NCI-H187 (cell line): ENCODE measurements at places on chromosomes 6 and 20.

- no peak for DNase-seq
Observed at GRCh38 chr6:114153448-114153847, 182.5 kb upstream of the HDAC2 start.

GRCh38 chr6:31920811-31921210 lies 6.7 kb upstream of the C2 start:
- DNase-seq: no peak

GRCh38 chr6:70363741-70364493 lies 49.4 kb upstream of the FAM135A start:
- DNase-seq: no peak

DNA sequence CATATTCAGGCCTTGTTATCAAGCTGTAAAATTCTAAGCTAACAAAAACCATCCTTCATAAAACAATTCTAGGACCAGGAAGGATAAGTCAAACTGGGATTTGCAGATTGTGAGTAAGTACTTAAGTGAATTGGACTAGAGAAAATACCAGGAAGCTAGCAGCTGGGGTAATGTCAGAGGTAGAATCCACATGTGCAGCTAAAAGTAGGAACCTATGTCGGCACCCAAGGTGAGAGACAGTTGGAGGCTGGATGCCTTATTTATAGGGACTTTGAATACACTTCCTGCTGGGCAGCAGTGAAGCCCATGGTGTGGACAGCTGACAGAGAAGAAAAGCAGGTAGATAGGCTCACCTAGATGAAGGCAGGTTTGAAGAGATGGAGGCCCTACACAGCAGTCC lies 127.3 kb downstream of the FLRT3 start:
- no peak for DNase-seq

DNA sequence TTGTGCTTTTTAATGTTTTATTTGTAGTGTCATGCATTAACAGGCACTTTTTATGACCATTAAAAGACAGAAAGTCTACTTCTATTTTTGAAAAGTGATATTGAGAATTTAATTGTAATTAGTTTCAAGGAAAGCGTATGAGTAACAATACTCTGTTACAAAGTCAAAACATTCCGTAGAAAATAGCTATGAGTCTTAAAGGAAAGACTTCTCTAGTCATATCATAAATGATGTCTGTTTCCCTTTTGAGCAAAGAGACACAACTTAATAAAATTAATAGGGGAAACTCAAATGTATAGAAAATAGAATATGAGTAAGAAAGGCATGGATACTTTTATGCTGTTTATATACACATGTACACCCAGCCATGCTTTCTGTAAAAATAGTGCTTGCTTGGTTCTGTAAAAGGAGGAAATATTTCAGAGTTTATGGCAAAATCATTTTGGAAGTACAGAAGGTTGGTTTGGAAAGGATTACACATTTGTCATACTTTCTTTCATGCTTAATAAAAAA lies 107.8 kb upstream of the AHI1 start:
- no peak for DNase-seq

DNA sequence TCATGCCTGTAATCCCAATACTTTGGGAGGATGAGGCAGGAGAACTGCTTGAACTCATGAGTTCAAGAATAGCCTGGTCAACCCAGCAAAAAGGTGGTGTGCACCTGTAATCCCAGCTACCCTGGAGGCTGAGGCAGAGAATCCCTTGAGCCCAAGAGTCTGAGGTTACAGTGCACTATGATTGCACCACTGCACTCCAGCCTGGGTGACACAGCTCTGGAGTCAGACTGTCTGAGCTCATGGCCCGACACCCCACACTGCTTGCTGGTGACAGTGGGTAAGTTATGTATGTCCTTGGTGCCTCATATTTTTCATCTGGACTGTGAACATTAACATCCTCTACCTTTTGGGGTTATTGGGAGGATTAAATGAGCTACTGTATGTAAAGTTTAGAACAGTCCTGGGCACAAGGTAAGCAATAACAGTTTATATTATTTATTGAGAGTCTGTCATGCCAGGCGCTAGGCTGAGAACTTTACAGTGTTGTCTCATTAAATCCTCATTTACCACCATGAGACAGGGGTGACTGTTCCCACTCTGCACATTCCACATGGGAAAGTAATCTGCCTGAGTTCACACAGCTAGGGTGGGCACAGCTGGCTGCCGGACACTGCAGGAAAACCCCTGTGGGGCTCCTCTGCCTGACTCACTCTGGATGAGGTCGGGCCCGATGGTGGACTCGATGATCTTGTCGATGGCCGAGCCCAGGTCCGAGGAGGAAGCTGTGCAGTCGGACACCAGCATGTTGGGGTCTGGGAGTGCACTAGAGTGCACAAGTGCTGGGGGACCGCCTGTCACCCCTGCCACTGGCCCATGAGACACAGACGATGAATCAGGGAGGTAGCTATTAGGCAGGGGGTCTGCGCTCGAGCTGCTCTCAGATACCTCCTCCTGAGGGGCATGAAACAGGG lies 2.9 kb downstream of the ZNF335 start:
- DNase-seq: no peak

GRCh38 chr6:3913958-3914337 lies 64.8 kb downstream of the FAM50B start:
- no peak for DNase-seq

- no peak for DNase-seq
Observed at GRCh38 chr6:37062424-37062823, 57.0 kb downstream of the FGD2 start.

- no peak for DNase-seq
Observed at GRCh38 chr6:144372116-144372515, 87.0 kb downstream of the UTRN start.
